ENCODE measurements at places on chromosomes 6 and 20.

- no peak for DNase-seq
These were observed 207.2 kb upstream of the ECI2 start for GRCh38 chr6:4342407-4343137.

- DNase-seq, result no peak
These were observed 57.2 kb downstream of the LRFN2 start for GRCh38 chr6:40529919-40530318.

DNA sequence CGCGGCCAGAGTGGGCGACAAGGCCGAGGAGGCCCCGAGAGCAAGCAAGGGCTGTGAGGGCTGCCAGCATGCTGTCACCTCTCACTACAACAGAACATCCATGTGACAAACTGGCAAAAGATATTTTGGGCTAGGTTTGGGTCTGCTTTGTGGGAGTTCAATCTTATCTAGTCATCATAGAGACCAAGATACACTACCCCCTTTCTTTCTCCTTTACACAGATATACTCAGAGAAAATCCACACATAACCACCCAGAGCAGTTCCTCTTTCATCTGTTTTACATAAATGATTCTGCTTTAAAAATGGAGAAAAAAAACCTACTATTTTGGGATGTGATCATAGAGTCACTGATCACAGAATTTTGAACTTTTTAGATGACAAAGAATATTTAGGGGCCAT, 16.8 kb downstream of the SOX4 start:
- no peak for DNase-seq

- DNase-seq, result no peak
These were observed 26.3 kb downstream of the FAM110A start for GRCh38 chr20:859751-860231.

GRCh38 chr6:70166088-70166958, 136.6 kb downstream of the COL9A1 start:
- DNase-seq, result peak; percentile 67

DNA sequence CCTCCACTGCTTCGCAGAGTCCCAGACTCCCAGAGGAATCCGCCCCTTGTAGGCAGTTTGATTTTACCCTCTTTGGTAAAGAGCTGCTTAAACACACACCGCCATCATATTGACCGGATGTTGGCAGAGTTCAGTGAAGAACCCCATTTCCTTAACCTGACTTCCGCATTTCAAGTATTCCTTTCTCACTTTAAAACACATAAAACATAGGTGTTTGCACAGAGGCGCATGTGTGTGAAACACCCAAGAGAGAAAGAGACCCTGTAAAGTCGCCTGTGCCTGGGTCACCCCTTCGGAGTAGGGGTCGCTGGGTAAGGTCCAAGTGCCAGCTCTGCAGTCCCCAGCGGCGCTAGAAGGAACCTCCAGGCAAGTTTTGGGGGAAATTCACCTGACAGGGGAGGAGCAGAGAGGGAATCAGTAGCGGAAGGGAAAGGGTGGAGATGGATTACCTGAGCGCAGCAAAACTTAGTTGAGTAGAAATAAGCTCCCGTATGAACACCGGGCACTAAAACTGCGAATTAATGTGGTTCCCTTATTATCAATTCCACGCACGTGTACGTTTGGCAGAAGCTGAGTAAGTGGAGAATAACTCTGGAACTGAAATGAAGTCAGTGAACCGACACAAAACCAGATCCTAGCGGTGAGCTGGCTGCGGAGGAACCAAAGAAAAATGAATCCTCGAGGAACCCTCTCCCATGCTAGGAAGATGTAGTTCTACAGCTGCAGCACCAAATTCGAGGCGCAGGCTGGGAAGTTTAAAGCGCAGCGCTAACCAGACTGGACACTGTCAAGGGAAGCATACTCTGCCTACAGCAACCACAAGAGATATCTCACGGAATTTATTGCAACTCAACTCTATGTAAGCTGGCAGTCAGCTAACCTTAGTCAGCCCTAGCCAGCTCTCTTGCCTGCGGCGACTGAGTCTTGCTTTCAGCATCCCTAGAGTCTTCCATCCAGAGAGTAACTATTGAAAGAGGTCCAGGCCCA, 3.5 kb upstream of the HTR1B start:
- no peak for DNase-seq
